ENCODE measurements at places on chromosomes 1 and 21.

DNA sequence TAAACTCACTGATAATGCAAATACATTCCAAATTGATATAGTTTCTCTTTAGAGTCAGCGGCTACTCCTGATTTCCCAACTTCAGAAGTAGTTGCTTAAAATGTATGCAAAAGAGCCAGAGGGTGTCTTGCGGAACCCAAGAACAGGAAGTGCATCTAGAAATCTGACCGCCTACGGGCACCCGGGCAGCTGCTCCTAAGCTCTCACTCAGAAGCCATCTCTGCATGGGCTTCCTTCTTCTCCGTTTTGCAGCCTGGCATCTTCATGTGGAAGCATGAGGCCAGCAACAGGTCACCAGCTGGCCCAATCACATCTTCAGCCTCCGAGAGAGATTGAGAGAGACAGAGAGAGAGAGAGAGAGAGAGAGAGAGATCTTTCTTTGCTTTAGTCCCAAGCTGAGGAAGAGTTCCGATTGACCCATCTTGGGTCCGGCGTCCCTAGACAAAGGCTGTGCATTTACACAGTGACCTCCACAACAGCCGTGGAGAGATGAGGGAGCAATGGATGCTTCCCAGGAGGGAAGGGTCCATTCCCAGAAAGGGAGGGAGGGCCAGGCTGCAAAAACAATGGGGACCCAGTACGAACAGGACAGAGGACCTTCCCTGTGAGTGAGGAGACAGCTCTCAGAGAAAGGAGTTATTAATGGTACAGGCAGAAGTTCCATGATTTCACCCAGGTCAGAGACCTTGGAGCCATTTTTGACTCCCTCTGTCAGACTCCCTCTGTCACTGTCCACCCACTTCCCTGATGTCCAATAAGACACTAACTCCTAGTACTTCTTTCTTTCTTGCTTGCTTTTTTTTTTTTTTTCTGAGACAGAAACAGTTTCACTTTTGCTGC is 28.2 kb upstream of the SLC30A1 start:
- DNase-seq: no peak

DNA sequence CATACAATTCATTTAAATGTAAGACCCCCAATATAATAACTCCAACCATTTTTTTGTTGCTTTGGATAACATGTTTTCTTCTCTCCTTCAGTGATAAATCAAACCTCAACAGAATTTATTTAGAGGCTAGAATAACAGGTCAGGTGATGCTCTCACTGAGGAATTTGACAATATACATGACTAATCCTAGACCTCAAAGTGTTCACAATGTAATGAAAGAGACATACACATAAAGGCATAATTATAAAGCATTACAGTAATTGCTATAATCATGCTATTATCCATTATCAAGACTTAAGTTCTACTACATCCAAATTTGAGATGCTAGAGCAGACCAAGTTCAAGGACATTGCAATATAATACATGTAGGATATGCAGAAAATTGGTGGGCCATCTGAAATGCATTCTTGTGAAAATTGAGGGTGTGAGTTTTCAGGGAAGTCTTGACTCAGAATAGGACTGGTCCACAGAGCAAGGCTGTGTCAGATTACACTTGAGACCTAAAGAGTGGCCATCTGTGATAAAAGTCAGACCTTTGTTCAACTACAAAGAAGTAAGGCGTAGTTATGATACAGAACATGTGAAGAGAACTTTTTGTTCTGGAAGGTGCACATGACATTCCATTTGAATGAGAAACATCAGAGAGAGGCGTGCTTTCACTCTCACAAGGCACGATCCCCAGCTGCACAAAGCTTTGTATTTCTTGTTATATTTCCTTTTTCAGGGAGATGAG is 45.5 kb downstream of the UTP25 start:
- DNase-seq: no peak

GRCh38 chr21:34061983-34062382 is 11.4 kb upstream of the MRPS6 start:
- DNase-seq: no peak

DNA sequence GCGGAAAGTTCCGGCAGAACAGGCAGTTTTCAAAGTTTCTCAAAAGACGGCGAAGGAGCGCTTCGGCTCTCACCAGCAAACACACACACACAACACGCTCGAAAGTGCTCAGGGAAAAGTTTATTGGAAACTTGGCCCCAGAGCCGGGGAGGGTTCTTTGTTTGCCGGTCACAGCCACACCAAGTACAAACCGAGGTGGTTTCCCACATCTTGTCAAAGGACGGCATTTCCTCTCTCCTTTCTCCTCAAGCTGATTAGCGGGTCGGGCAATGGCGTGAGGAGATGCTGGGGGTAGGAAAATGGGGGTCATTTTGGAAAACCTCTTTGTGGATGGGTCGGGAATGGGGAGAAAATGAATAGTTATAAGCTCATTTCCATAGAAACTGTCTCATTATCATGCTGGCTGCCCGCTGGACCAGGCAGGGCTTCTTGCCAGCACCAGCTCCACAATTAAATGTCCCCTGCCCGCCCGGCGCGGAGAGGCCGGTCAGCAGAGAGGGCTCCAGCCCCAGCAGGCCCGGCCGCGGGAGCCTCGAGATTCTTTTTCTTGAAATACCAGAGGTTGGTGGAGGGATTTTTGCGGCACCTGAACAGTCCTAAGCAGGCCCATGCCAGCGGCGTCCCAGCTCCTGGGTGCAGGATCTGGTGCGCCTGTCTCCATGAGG is 92.3 kb downstream of the PRDM16 start:
- no peak for DNase-seq

DNA sequence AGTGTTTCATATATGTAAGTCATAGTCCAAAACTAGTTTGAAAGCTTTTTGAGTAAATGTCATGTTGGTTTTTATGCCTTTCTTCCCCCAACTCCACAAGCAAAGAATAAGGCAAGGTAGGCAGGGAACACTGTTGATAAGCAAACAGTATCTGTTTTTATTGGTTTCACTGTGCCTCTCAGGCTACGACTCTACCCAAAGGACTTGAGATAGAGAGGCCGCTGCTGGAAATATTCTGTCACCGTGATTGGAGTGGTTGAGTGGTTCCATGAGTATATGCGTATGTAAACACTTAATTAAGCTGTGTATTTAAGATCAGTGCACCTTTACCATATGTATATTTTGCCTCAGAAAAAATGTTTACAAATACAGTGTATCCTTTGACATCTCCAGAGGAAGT is 138.1 kb upstream of the KIF26B start:
- DNase-seq: peak; percentile 75

DNA sequence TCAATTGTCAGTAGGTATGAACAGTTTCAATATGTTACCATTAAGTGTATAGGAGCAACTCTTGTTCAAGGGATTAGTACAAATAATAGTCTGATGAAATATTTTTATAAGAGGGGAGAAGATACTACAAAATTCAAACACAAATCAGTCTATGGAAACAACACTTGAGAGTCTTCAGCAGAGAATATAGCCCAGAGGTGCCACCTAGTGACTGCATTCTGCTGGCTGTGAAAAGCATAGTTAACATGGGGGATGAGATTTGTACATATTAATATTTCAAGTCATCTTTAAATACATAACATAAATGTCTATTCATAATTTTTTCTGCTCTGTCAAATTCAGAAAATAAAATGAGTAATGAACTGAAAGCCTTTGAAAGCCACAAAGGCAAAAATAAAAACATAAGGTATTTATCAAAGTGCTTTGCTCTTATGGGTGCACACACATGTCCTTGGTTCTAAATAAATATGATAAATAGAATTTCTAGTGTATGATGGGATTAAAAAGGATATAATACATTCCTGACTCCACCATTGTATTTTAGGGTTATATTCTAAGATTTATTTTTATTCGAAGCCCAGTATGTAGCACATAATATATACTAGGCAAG is 440.9 kb upstream of the ZRANB2 start:
- peak; percentile 0 for DNase-seq

GRCh38 chr1:20981915-20982314 is 194.8 kb downstream of the EIF4G3 start:
- peak; percentile 3 for DNase-seq

All from NCI-H1092 (cell line).